ENCODE measurements at places on chromosomes 4 and X.

GRCh38 chr4:133592106-133592505 lies 443.0 kb downstream of the PCDH10 start:
- DNase-seq: no peak

DNA sequence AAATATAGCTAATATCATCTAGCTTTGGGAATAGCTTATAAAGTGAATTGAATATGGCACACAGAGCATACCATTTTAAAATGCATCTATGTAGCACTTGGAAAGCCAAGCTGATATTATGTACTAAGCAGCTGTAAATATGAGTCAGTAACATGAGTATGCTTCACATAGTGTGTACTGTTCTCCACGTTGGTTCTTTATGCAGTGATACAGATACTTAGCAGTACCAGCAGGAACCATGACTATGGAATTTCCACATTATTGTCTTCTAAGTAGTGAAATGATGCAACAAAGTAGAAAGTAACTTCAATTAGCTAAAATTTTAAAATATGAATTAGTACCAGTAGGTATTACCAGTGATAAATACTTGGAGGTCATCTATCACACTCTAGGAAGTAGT lies 320.1 kb downstream of the BMPR1B start:
- no peak for DNase-seq

- DNase-seq: no peak
Observed at GRCh38 chrX:40010550-40011321, 87.0 kb downstream of the BCOR start.

- DNase-seq: no peak
Observed at GRCh38 chr4:48708610-48709009, 71.5 kb downstream of the FRYL start.

DNA sequence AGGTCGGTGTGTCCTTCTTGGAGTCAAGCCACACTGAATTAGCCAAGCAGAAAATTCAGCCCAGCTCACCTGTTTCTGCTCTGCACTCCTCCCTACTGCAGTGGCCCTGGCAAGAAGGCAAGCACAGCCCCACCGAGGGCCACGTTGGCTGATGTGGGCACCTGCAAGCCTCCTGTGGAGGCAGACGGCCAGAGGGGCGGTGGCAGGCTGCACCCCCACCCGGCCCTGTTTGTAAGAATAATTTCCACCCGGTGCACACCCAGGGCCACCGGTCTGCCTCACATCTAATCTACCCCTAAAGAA lies 18.8 kb downstream of the PPP2R2C start:
- DNase-seq: no peak

DNA sequence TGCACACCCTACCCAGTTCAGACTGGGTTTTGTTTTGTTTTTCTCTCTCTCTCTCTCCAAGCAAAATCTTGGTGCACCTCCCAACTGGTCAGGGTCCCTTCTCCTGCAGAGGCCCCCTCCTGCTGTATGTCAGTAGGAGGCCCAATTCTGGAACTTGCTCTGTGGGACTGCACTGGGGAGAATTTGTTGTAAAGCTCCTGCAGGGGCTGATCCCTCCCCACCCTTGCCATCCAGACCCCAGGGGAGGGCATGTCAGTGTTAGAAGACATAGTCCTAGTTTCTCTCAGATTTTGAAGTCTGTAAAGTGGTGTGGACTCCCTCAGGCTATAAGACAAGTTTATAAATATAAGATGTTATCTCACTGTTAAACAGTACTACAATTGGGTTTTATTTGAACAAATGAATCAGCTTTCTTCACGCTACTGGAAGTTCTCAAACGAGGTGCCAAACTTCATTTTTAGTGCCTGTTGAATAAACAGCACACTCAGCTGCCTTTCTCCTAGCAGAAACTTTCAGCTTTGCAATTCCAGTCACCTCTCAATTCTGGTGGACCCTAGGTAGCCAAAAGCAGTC lies 88.6 kb upstream of the FRMPD3 start:
- DNase-seq: no peak

DNA sequence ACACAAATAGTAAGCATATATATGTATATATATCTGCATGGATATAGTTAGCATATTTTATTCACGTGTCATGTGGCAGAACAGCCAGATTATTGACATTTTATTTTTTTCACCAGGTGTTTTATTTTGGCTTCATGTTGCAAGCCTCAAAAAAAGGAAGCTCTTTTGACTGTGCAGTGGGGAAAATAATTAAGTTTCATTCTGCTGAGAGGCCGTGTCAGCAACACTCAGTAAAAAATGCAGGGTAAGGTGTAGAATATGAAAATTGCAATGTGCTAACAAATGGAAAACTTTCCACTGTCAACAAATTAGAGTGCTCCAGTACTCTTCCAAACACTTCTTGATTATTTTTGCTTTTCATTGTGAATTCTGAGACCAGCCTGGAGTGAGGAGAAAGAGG lies 511.5 kb downstream of the GLUD2 start:
- DNase-seq: no peak

DNA sequence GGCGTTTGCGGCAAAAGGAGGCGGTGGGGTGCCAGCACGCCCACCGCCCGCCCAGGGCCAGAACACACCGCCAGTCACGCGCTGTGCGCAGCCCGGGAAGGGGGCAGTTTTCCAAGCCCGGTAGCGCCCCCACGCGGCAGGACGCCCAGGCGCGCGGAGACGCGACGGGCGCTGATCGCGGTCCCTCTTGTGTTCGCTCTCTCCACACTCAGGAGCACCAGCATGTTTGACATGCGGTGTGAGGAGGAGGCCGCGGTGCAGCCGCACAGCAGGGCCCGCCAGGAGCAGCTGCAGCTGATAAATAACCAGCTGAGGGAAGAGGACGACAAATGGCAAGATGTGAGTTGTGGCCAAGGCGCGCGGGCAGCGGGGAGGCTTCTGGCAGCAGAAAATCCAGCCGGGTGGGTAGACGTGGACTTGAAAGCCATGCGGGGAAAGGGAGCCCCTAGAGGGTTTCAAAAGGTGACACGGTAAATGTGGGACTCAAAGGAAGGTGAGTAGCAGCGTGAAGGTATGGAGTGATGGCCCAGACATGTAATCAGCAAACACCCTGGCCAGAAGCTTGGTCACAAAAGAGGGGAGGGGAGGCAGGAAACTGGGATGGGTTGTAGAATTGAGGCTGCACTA lies 104.1 kb downstream of the PHOX2B start:
- DNase-seq: no peak

GRCh38 chrX:115409551-115409950 lies 120.0 kb downstream of the LUZP4 start:
- DNase-seq: no peak

- DNase-seq: no peak
Observed at GRCh38 chr4:134078230-134078914, 123.2 kb downstream of the PABPC4L start.

GRCh38 chr4:7145291-7145934 lies 46.9 kb upstream of the SORCS2 start:
- no peak for DNase-seq

GRCh38 chrX:134679221-134679620 lies 20.9 kb upstream of the PLAC1 start:
- DNase-seq: no peak

- no peak for DNase-seq
Observed at GRCh38 chr4:140236654-140237169, 82.7 kb upstream of the MAML3 start.

DNA sequence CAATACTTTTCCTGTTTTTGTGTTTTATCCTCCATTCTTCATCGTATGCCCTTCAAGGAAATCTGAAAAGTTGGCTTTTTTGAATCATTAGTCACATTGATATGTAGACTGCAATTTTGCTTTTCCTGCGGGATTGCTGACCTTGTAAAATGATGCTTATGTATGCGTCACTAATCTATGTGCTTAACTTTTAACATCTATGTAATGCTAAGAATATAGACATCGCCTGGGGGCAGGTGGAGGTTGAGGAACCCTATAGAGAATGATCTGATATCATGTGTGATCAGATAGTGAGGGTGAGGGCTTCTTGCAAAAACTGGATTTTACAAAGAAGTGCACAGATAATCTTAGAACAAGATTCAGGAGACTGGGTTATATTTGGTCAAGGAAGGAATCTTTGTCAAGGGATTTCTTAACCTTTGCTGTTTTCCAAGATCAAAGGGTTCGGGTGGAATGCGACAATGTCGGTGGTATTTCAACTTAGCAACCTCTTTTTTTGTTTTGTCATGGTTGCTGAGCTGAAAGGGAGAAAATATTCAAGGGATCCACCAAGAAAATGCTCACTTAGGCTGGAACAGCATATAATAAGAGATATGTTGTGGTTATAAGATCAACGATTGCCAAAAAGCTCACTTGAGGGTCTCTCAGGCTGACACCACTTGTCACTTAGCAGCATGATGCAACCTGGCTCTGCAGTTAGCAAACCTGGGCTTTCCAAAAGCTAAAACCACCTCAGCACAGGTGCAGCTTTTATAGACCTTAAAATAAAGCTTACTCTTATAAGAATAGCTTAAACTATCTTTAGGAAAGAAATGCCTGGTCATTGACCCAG lies 70.6 kb upstream of the PUDP start:
- DNase-seq: no peak

- no peak for DNase-seq
Observed at GRCh38 chr4:122845066-122845465, 18.4 kb downstream of the FGF2 start.

- DNase-seq: no peak
Observed at GRCh38 chr4:87882861-87883260, 50.1 kb downstream of the MEPE start.

DNA sequence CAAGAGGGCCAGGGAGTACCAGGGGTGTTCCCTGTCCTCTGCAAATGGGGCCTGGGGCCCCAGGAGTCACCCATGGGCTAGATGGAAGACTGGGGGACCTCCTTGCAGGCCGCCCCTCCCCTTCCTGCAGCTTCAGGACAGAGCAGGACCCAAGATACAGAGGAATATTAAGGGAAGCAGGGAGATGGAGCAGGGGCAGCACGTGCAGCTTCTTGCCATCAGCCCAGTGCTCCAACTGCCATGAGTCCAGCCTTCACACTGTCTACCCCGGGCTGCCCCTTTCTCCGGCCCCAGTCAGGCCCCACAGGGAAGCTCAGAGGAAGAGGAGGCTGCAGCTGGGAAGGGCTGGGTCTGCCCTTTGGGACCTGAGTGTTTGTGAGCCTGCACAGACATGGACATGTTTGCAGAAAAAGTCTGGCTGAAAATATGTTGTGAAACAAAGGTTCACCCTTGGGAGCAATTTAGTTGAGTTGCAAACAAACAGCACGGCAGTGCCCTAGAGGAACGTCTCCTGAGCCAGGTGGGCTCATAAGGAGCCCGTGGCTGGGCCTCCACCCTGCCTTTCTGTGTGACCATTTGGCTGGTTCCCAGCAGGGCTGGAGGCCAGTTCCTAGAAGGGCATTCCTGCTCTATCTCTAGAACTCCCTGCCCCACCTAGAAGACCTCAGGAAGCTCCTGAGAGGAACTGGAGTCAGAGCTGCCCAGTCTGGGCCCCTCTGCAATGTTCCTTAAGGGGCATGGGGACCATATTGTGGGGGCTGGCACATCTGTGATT lies 8.9 kb downstream of the FATE1 start:
- DNase-seq: no peak

GRCh38 chr4:76589402-76589801 lies 154.4 kb downstream of the SHROOM3 start:
- no peak for DNase-seq

DNA sequence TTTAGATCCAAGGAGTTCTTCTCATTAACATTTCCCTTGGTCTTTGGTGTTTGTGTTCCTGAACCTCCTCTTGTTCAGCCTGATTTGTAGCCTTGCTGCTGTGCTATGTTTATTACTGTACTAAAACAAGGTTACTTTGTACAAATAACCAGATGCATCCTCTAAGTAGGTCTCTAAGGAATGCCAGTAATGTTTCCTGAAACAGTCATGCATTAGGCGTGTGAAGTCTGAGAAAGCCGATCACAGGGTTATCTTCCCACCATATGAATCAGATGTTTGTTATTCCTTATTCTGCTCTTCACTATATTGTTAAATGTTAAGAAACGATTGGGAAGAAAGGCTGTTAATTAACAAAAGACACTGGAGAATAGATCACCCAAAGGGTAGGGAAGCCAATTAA lies 66.9 kb downstream of the GALNTL6 start:
- no peak for DNase-seq

- DNase-seq: no peak
Observed at GRCh38 chr4:62560858-62561257, 1360.7 kb downstream of the ADGRL3 start.

DNA sequence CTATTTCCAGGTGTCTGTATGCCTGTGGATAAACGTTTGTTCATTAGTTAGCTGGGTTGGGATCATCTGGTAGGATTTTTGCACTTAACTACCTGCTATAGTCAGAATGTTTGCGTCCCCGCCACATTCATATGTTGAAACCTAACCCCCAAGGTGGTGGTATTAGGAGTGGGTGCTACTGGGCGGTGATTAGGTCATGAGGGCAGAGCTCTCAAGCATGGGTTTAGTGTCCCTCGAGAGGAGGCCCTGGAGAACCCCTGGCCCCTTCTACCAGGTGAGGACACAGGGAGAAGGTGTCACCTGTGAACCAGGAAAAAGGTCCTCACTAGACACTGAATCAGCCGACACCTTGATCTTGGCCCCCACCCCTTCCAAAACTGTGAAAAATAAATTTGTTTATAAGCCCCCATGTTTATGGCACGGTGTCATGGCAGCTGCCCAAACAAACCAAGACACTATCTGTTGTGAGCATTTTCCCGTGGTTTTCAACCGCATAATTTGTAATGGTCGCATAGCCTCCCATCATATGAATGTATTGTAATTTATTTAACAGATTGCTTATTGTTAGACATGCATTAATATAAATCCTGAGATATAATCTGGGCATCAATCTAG lies 92.7 kb upstream of the TRIM2 start:
- no peak for DNase-seq

- no peak for DNase-seq
Observed at GRCh38 chrX:44224760-44225159, 118.7 kb downstream of the EFHC2 start.

DNA sequence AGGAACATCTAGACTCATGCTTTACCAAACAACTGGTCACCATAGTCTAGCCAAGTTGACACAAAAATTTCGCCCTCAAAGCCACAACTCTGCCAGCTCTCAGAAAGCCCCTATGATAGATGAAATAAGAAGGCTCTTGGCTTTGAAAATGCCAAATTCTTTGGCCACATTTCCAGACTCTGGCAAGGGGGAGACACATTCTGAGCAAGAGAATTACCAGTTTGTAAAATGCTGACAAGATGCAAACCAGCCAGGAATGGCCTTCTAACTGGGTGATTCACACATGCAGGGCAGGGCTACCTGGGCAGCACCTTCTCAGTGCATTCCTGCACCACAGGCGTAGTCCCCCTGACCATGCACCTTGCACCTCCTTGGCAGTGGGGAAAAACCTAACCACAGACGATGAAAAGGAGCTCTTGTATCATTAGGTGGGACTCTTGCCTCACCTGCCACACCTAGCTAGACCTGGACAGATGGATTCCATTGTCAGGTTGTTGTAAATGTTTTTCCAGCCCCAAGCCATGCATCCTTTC lies 77.4 kb upstream of the CPEB2 start:
- no peak for DNase-seq

- no peak for DNase-seq
Observed at GRCh38 chrX:26219351-26219750, 3.4 kb downstream of the MAGEB5 start.

Measured in CD4-positive, alpha-beta T cell treated with Interleukin-15 for 4 hours (primary cell).